Activated T-helper 17 cell treated with anti-CD3 and anti-CD28 coated beads, Interleukin-2, amount 50 U/mL, for 72 hours (primary cell): ENCODE measurements at places on chromosomes 12 and 14.
A peak's percentile ranks its signal among the peaks of the same experiment; 100 is the strongest.

GRCh38 chr12:12938541-12938940 is 13.4 kb downstream of the GPRC5D start:
- ATAC-seq, result no peak

DNA sequence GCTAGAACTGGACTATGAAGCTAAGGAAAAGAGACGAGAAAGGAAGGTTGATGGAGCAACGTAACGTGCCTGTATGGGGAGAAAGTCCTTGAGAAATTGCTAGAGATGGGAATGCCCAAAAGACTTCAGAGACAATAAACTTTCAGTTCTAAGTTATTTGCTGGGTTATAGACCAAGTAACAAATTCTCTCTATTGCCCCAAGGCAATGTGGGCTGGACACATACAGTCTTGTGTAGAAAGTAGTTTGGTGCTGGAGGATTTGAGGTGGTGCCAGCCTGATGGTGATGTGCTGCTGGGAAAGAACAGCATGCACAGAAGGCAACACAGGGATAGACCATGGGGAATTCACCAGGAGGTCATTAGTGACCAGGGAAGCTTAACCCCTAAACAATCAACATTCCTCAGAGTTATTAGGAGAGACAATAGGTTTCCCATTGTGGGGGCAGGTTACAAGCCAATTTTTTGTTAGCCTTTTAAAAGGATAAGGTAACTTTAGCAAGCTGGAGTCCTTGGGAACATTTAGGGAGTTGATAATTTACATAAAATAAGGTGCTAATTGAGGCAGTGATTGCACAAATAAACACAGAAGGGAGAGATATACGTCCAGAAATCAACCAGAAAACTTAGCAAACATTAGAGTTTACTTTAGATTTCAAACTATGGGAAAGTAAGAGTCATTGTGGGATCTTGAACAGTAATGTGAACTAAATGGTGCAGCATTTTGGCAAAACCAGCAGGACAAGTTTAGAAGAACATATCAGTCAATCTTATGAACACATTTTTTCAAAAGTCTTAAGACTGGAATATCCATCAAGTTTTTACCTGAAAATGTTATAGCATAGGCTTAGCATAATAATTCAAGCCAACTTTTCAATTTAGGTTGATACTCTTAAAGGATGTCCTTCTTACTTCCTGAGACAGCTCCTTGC is 61.4 kb downstream of the LMNTD1 start:
- ATAC-seq, result no peak

- ATAC-seq, result peak; percentile 24
Observed at GRCh38 chr14:93976477-93977057, at the start of gene ASB2. Gene ASB2, minus strand, starts transcription at chr14:93976570. Its CDS starts 12,031 bp downstream, at chr14:93964539.

DNA sequence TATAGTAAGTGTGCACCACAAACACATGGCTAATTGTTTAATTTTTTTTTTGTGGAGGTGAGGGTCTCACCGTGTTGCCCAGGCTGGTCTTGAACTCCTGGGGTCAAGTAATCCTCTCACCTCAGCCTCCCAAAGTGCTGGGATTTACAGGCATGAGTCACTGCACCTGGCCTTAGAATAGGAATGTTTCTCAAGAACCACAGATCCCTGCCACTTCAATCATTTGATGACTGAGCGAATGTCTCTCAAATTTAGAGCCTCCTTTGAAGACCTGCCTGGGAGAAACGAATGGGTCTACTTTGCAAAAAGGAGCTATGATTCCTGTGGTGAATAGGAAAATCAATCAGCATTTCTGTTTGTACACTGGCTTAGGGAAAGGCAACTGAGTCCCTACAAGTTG is 33.5 kb upstream of the CHST11 start:
- ATAC-seq, result no peak

GRCh38 chr12:13094367-13094766 is 9.1 kb downstream of the GSG1 start:
- ATAC-seq, result peak; percentile 20

DNA sequence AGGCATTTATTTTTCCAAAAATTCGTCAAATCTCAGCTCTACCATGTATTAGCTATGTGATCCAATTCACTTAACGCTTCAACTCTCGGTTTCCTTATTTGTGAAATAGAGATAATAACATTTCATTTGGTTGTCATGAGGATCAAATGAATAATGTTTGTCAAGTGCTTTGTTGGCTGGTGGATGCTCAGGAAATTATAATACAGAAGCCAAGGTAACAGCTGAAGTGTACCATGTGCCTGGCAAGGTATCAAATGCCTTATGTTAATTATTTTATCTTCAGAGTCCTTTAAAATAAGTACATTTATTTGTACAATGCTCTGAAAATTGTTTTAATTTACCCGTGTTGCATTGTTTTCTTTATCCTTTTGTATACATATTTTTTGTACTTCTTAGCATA is 6.1 kb upstream of the PRKCH start:
- no peak for ATAC-seq

DNA sequence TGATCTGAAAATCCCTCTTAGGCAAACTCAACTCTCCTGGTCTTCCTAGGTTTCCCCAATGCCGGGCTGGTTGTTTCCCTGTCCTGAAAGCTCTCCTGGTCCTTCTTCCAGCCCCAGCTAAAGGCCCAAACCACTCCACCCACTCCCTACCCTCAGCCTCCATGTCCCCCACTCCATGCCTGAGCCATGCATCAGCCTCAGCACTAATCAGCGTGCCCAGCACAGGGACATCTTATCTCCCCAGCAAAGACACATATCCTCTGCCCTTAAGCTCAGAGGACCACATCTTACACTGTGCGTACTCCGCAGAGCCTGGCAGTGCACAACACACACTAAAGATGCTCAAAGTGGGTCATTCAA is 25.9 kb downstream of the ACTN1 start:
- ATAC-seq, result no peak

DNA sequence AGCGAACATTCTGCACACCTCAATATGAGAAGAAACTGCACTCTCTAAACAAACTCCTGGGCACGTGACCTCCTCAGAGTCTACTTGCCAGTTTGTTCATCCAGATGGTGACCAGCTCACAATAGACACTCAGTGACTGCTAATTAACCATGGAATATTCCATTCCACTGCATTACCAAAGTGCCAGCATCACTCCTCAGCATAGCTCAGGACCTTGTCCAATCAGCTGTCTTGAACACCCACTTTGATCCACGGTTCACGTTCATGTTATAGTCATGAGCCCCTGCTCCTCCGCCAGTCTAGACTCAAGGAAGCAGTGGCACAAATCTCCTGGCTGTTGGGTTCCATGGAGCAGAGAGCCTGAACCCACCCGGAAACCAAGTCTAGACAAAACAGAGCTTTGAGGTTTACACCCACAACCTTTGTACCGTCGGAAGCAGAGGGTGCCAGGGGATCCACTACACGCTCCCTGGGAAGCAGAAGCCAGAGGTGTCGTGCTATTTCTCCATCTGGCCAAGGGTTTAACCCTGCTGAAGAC is 285.3 kb downstream of the ZFP36L1 start:
- peak; percentile 17 for ATAC-seq

GRCh38 chr12:68745376-68745903 is 536 bp upstream of the SLC35E3 start:
- no peak for ATAC-seq

- peak; percentile 73 for ATAC-seq
Observed at GRCh38 chr14:102544747-102545460, 35.3 kb upstream of the ANKRD9 start.

- ATAC-seq, result no peak
Observed at GRCh38 chr12:52145228-52146088, 46.4 kb downstream of the KRT80 start.

- ATAC-seq, result no peak
Observed at GRCh38 chr14:104808456-104808855, 7.6 kb downstream of the ZBTB42 start.

- no peak for ATAC-seq
Observed at GRCh38 chr12:57300961-57301584, 50.1 kb upstream of the STAC3 start.

- no peak for ATAC-seq
Observed at GRCh38 chr14:35261774-35262173, 30.4 kb upstream of the PSMA6 start.

GRCh38 chr14:70993931-70994330 is 86.7 kb downstream of the PCNX1 start:
- no peak for ATAC-seq

GRCh38 chr14:80518173-80518572 is 306.9 kb upstream of the DIO2 start:
- no peak for ATAC-seq

DNA sequence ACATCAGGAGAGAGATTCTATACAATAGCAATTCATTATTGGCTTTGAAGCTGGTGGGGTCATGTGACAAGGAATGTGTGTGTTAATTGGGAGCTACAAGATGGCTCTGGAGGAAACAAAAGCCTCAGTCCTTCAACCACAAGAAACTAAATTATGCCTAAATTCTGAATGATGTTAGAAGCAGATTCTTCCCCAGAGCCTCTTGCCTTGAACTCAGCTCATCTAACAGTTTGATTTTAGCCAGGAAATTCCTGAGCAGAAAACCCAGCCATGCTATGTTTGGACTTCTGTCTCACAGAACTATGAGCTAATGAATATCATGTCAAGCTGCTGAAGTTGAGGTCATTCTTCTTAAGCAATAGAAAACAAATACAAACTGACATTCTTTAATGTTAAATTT is 274.7 kb downstream of the SLC6A15 start:
- no peak for ATAC-seq

GRCh38 chr12:20314328-20314727 is 54.0 kb upstream of the PDE3A start:
- no peak for ATAC-seq

GRCh38 chr12:118357257-118358007 is 15.3 kb downstream of the TAOK3 start:
- peak; percentile 73 for ATAC-seq

DNA sequence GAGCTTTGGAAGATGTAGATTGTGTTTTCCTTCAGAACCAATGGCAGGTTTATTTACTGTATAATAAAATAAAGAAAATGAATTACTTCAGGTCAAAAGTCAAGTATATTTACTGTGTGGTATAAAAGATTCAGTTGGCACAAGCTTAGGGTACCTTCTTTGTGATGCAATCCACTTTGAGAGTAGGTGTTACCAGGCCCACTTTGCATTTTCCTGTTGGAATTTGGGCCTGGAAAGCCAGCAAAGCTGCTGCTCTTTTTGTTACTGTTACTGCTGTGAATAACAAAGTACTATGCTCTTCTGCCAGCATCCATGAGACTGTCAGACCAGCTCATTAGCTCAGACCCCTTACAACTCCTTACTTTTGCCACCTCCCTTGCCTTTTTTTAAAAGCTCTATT is 649.0 kb upstream of the SEL1L start:
- no peak for ATAC-seq

DNA sequence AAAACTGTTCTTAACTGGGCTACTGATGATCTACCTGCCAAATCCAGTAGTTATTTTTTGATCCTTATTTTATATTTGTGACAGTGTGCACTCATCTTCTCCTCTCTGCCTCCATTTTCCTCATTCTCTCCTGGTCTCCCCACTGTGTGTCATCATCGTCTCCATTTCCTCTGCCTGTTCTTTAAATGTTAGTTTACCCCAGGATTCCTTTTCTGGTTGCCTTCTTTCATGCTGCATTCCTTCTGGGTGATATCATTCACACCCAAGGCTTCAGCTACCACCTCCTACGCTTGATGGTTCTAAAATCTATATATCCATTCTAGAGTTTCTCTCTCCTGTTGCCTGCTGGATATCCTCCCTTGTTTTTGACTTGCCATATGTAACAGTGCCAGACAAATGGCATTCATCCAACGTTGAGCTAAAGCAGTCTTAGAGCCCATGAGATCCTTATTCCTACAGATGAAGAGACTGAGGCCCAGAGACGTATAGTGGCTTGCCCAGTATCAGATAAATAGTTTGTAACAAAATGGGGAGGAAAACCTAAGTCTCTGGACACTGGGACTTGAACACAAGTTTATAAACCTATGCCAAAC is 109.5 kb downstream of the DIP2B start:
- ATAC-seq, result no peak

DNA sequence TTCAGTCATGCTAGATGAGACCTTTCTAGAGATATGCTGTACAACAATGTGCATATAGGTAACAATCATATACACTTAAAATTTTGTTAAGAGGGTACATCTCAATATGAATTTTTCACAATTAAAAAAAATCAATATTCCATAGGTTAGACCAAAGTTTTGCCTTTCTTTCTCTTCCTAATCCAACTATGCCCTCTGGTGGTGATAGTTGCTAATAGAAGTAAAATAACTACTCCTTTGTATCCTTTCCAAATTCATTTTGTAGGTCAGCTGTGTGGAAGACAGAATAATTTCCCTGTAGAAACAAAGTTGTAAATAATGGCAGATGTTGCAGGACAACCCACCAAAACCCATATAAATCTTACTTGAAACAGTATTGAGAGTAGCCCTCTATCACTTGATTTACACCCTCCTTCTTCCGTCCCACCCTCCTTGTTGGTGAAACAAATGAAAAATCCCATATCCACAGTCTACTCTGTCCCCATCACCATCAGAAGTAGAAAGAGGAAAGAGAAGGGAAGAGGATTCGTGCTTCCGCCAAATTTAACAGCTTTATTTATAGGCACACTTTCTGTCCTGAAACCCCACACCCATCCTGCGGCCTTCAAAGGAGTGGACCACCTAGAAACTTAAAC is 34.2 kb upstream of the KICS2 start:
- no peak for ATAC-seq

DNA sequence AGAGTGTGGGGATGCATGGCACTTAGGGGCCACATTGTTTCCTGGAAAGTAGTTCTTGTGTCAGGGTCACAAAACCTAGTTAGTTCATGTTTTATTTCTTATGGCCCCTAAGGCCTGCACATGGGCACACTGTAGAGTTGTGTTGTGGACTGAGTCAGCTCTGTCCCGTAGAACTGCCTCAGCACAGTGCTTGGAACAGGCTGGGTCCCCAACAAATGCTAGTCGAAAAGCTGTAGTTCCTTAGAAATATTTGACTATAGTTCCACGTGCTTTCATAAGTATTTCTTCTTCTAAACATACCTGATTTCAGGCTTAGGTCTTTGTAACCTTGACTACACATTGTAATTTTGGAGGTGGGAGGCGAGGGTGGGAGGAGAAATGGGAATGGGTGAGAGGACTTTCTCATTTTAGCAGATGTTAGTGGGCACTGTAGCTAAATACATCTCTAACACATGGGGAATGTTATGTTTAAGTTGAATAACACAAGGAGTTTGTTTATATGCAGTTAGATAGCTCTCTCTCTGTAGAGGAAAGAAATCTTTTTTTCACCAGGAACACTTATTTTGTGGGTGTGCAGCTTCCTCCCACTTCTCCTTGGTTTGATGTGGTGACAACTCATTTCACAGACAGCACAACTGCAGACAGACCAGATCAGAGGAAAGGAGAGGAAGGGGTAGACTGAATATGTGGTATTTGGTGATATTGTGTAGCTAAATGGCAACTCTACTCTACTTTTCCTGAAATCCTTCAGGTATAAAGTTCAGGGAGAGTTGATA is 39.5 kb upstream of the DACT1 start:
- ATAC-seq, result peak; percentile 76

- ATAC-seq, result no peak
Observed at GRCh38 chr12:122747224-122748135, 5.1 kb upstream of the DENR start.

DNA sequence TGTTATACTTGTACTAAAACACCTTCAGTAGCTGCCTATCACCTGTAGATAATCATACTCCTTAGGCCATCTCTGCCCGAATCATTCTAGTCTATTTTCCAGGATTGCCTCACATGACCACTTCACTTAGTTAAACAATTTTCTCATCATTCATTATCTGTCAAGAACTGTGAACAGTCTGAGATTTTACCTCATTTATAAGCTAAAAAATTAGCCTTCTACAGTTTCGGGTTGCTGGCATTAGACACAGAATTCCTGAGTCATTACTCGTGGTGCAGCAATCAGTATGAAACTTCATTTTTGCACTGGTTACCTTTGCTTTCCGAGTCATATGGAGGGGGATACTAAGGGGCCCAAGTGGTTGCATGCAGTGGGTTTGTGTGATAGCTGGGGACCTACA is 57.6 kb upstream of the OTOGL start:
- no peak for ATAC-seq

- ATAC-seq, result no peak
Observed at GRCh38 chr14:92768795-92769194, 20.4 kb upstream of the LGMN start.
